ENCODE measurements at places on chromosomes 13 and 19.
A peak's percentile ranks its signal among the peaks of the same experiment; 100 is the strongest.

DNA sequence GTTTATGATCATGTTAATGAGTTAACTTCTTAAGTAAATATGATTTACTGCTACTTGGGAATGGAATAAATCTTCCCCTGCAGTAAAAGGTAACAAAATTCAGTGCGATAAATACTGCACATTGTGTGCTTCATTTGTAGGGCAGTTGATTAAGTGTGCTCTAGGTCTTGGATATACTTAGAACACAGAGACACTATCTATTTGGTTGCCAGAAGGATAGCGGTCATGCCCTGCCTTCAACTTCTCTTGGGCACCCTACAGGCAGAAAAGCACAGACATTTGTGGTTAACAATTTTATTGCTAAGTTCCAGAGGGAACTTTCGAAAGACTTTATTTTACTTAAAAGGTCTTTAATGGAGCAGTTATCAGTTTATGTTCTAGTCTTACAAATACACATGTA lies 605.8 kb downstream of the PCDH9 start:
- DNase-seq: peak; percentile 11

DNA sequence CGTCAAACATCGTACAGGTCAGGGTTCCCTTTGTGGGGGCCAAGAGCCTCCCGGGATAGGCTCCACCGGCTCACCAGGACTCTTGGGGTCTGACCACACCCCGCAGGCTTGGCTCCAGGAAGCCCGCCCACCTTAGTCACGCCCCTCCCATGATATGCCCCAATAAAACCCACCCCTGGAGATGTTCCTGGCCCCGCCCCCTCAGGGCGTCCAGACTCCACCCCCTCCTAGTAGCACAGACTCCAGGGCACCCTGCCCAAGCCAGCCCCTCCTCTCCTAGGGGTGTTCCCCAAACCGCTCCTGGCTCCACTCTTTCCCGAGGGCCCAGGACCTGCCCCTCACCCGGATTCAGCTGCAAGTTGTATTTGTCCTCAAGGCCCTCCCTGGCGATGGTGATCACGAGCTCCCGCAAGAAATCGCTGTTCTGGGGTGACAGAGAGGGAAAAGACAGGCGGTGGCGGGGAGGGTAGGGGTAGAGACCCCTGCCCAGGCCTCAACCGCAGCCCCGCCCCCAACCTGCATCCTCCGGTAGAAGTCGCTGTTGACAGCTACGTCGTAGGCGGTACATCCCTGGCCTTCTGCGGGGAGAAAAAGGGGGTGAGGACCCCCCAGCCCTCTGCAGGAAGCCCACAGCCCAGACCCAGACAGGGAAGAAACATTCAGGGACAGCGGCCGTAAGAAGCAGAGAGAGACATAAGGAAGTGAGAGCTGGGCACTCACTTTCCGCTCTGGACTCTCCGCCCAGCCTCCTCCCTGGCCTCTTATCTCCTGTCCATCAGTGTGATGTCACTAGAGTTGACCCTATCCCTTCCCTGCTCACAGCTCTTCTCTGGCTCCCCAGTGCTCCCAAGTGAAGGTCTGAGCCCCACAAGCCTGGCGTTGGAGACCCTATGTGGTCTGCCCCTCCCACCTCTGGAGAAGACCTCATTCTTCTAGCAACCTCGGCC lies 3.9 kb downstream of the PIH1D1 start:
- peak; percentile 18 for DNase-seq

GRCh38 chr13:33263976-33264619 lies 21.5 kb downstream of the STARD13 start:
- no peak for DNase-seq

DNA sequence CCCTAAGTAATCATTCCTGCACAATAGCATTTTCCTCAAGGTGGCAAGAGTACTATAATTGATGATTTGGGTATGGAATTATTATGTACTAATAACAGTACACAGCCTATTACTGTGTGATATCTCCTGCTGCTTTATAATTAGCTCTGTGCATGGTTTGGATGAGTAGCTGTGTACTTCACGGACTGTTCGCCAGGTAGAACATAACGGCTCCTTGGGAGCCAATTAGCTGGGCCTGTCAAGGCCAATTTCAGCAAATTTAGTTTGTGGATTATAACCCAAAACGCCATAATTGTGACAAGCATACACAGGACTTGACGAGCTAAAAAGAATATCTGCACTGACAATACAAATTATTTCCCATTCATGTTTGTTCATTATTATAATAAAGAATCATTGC lies 1584.2 kb downstream of the SLITRK1 start:
- DNase-seq: no peak

DNA sequence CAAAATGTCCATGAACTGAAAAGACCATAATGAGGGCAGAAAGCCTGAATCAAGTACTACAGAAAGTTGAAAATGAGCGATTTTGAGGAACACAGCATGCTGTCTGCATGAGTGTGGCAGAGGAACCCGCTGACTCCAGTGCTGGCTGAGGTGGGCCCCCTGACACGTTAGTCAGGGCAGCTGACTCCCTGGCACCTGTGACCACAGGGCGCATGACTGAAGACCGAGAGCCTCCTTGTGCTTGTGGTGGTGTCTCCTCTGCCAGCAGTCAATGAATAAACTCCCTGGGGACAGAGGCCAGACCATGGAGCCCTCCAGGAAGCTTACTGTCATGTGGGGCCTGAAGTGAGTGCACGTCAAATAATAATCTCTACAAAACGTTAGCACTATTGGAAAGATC lies 38.4 kb upstream of the VSTM2B start:
- no peak for DNase-seq

- DNase-seq: no peak
Observed at GRCh38 chr13:29081697-29082440, 261.7 kb downstream of the MTUS2 start.

GRCh38 chr13:99636306-99636705 lies 135.0 kb downstream of the TM9SF2 start:
- no peak for DNase-seq

GRCh38 chr13:66344805-66345517 lies 885.2 kb downstream of the PCDH9 start:
- no peak for DNase-seq

DNA sequence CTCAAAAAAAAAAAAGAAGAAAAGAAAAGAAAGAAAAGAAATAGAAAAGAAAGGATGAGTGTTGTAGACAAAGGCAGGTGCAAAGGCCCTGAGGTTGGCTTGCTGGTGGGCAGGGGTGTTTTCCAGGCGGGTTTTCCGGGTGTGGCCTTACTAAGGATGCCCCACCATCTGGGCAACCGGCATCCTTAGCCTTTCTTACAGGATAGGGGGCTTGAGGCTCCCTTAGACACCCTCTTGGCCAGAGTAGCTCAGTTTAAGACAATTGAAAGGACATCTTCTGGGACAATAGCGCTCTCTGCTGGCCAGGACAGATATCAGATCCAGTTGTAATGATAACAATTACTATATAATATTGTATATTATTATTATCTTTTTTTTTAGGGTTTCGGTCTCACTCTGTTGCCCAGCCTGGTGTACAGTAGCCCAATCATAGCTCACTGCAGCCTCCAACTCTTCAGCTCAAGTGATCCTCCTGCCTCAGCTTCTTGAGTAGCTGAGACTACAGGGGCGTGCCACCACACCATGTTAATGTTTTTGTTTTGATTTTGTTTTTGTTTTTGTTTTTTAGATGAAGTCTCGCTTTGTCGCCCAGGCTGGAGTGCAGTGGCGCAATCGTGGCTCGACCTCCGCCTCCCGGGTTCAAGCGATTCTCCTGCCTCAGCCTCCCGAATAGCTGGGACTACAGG lies 1.4 kb upstream of the QTRT1 start:
- DNase-seq: peak; percentile 81

DNA sequence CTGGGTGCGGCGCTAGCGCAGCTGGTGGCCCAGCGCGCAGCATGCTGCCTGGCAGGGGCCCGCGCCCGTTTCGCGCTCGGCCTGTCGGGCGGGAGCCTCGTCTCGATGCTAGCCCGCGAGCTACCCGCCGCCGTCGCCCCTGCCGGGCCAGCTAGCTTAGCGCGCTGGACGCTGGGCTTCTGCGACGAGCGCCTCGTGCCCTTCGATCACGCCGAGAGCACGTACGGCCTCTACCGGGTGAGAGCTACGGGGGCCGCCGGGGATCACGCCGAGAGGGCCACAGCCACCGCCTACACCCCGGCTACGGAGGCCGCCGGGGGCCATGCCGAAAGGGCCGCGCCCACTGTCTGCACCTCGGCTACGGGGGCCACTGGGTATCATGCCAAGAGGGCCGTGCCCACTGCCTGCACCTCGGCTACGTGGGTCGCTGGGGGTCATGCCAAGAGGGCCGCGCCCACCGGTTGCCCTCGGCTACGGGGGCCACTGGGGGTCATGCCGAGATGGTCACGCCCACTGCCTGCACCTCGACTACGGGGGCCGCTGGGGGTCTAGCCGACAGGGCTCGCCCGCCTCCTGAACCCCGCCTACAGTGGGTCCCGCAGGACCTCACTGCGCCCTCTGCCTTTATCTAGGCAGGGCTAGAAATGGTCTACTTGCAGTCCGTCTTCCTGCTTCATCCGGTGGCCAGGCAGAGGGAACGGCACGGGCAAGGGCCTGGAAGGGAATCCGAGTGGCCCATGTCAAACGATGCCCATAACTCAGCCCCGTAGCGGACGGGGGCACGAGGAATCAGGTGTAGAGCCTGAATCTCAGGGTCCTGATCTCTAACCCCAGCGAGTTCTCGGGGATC lies 500 bp downstream of the PGLS start:
- peak; percentile 88 for DNase-seq

DNA sequence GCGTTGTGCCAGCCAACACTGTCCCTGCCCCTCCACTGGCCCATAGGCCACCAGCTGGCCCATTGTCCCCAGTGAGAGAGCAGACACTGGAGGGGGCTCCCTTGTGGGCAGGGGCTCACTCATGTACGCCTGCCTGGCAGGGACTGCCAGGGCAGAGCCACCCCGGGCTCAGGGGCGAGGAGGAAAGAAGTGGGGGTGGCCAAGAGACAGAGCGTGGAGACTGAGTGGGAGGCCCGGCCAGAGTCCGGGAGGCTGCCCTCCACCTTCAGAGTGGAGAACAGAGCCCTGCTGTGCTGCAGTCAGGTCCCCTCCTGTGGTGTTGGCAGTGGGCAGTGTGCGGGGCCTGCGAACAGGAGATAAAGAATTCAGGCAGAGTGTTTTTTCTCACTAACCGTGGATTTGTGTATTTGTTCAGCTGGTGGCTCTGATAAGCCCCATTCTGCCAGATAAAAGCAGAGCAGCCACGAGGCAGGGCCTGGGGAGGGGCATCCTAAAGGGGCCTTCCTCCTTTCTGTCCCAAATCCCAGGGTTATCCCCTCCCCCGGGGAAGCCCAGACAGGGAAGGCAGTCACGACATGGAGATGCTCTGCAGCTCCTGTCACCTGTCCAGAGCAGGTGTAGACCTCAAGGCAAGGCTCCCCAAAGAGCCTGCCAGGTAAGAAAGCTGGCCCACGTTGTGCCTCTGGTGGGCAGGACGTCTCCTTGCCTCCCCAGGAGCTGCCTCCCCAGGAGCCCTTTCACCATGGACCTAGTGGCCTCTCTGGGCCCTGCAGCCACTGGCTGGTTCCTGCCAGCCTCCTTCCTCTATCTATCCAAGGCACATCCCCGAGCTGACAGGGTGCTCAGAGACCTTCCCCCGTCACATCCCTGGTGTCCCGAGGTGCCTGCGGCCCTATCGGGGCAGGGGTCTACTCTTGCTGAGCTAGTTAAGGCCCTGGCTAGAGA lies 33.0 kb downstream of the LYL1 start:
- DNase-seq: no peak

GRCh38 chr19:55553217-55554182 lies 8.2 kb upstream of the SBK3 start:
- DNase-seq: no peak

GRCh38 chr13:44368599-44369368 lies 4.8 kb upstream of the SERP2 start:
- no peak for DNase-seq

GRCh38 chr19:46824890-46825730 lies 25.5 kb downstream of the AP2S1 start:
- peak; percentile 54 for DNase-seq

DNA sequence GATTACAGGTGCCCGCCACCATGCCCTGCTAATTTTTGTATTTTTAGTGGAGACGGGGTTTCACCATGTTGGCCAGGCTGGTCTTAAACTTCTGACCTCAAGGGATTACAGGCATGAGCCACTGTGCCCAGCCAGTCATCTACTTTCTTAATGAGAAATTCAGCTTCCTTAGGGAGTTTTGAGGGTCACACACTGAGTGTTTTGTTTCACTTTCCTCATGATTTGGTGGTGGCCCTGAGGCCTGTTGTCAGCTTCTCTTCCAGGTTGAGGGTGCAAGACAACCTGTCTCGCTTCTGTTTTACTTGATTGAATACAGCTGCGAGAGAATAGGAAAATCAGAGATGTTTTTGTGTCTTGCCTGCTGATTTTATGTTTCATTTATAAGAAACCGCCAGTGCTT lies 9.9 kb downstream of the FRY start:
- DNase-seq: no peak

GRCh38 chr19:14333101-14333871 lies 48.0 kb upstream of the ADGRE5 start:
- DNase-seq: no peak

DNA sequence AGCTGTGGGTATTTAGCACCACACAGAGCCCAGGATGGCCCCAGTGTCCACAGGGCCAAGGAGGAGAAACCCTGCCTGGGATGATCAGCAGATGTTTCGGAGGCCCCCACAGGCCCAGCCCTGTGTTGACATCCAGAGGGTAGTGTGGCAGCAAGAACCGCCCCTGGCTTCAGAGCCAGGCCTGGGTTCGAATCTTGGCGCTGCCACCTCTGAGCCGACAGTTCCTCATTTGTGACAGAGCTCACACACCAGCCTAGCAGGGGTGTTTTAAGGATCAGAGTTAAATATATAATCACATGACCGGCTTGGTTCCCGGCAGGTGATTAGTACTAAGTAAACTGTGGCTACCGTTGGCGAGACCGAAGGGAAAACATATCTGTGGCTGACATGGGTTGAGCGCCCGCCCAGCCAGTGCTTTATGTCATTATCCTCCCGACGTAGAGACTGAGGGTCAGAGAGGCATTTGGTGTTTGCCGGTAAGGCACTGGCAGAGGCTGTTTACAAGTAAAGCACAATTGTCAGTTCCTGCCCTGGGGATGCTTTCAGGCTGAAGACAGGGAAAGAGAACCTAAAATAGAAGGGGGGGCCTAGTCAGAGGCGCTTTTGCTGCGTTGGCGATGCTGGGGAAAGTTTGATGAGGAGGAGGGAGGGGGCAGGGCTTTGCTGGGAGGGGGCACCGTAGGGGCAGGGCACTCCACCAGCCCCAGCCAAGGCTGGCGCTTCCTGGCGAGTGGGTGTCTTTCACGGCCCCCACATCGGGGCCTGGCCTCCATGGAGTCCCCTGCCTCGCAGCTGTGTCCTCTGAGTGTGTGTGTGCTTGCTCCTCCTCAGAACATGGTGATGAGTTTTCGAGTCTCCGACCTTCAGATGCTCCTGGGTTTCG lies 4.8 kb downstream of the PIAS4 start:
- DNase-seq: no peak

- no peak for DNase-seq
Observed at GRCh38 chr19:3265432-3265831, 41.0 kb downstream of the CELF5 start.

Measured in Kasumi-1 (cell line).